ENCODE measurements at places on chromosomes 5 and 9. TPM values are rescaled to one million over a fixed set of nuclear protein-coding genes. Genes with fewer than 3 reads are reported as not detected.

- peak; percentile 95 for DNase-seq
- H3K27me3 ChIP-seq, result no peaks in the 10 kb centered on the region
- peak overlapping the region; percentile 87 for H3K4me3 ChIP-seq
- H3K4me1 ChIP-seq, result peaks cover 18% of the 10 kb centered on the region
These were observed 1.0 kb downstream of the FPGS start for GRCh38 chr9:127803507-127804352.

Gene DRD1
- not detected for total RNA-seq

Gene TMEM232
- total RNA-seq, result 3.1 TPM

Gene ZNF658
- total RNA-seq, result 5.3 TPM

DNA sequence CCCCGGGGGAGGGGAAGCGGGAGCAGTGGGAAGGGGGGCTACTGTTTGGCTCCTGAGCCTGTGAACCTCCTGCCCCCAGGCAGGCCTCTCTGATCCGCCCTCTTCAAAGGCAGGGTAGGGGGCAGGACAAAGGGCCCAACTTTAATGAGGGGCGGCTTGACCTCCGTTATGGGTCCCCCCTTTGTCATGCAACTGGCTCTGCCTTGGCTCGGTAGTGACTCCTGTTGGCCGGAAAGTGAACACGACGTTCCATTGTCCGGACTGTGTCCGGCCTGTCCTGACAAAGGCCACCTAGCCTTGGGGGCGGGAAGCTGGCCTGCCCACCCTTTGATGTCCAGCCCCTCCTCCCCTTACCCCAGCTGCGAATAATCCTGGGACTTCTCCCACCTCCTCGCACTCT lies 1.3 kb downstream of the CDX1 start:
- DNase-seq, result no peak
- H3K27me3 ChIP-seq, result peaks cover 20% of the 10 kb centered on the region
- H3K4me3 ChIP-seq, result no peak overlapping the region
- no peak overlapping the region for H3K27ac ChIP-seq
- H3K36me3 ChIP-seq, result no peaks in the 10 kb centered on the region
- H3K4me1 ChIP-seq, result peaks cover 7% of the 10 kb centered on the region

Gene B4GALT1
- total RNA-seq, result 184 TPM

GRCh38 chr5:166845044-166845443 lies 1446.4 kb upstream of the WWC1 start:
- H3K27me3 ChIP-seq, result no peaks in the 10 kb centered on the region
- no peak overlapping the region for H3K27ac ChIP-seq
- DNase-seq, result peak; percentile 76
- H3K4me1 ChIP-seq, result no peaks in the 10 kb centered on the region

GRCh38 chr9:107422189-107423185 lies 67.1 kb downstream of the KLF4 start:
- peak; percentile 87 for DNase-seq
- H3K4me3 ChIP-seq, result no peak overlapping the region
- H3K36me3 ChIP-seq, result no peaks in the 10 kb centered on the region
- no peak overlapping the region for H3K27ac ChIP-seq
- H3K4me1 ChIP-seq, result peaks cover 11% of the 10 kb centered on the region
